Activated T-cell treated with anti-CD3 and anti-CD28 coated beads, Interleukin-2, amount 50 U/mL, for 1 hour (primary cell): ENCODE measurements at places on chromosomes 5 and 9.

DNA sequence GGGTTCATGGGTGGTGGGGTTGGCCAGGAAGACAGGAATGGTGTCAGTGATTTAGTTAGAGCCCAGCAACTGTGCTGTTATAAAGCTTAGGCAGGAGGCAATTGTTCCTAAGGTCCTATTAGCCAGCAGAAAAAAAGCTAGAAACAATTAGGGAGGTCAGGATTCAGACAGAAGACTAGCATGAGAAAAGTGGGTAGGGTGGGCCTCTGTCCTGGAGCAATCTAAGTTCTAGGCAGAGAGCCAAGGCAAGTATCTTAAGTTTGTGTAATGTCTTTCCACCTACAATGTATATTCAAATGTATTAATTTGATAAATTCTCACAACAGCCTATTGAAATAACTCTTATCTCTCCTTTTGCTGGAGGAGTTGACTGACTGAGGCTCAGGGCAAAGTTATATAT is 6.1 kb upstream of the ZFAND5 start:
- DNase-seq: no peak

DNA sequence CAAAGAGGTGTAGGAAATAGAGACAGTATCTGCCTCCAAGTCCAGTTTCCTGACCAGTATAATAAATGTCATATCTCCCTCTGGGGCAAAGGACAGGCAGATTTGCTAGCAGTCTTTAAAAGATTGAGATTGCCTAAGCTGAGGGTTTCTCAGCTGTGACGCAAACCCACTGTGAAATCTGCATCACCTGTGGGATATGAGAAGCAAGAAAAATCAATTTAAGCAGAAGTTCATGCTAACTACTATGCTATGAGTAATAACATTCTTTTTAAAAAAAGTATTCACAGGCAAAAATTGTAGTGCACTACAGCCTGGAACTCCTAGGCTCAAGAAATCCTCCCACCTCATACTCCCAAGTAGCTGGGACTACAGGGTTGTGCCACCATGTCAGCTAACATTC is 168.1 kb upstream of the POC5 start:
- DNase-seq: no peak

DNA sequence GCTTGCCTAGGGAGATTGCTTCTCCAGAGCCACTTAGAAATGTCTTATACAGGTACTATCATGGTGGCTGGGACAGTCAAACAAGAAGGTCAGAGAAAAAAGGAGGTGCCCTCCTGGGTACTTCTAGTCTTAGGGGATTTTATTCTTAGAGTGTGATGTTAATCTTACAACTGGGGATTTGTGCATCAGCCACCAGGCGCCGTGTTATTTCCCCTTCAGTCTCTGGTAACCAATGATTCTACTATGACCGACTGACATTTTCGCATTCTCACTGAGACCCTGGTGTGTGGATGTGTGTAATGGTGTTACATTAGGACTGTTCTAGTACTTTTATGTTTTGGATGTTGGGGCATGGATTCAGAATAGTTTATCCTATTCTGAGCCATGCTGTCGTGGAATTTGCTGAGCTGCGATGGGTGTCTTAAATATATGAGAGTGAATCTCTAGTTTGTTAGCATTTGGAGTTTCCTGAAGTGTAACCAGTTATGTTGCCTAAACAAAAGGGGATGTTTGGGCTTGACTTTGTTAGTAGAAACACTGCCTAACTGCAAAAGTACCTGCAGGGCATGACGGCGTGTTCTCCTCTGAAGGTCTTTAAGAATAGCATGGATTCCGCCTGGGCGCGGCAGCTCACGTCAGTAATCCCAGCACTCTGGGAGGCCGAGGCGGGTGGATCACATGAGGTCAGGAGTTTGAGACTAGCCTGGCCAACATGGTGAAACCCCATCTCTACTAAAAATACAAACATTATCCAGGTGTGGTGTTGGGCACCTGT is 175.2 kb upstream of the DAP start:
- DNase-seq: no peak

DNA sequence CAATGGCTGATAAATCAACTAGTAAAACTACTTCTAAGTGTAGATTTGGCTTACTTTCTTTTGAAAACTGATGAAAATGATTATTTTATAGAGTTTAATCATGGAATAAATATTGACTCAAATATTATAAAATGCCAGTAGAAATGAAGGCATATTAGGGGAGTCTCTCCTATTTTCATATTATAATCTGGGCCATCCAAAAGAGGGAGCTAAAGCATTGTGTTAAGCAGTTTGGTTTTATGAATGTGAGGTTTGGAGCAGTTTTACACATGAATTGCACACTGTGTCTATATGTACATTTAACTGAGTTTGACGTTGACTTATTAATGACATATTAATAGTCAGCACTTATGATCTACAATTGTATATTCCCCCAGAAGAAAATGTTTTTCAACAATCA is 17.4 kb downstream of the CDH9 start:
- no peak for DNase-seq

DNA sequence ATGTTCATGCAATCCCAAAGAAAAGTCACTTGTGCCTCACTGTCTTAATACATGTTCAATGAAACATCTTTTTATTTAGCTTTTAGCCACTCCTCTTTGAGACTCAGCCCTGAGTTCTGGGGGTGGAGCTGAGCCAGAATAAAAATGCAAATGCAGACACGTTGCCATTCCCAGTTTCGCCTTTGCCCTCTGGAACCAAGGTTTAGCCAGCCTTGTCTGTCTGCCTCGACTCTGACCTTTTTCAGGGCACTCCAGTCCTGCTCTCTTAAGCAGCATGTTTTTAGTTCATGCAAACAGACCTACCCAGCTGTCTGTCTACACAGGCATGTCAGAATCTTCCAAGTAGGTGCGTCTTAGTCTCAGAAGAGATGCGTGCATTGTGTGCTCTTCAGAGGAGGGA is 82.2 kb upstream of the RANBP3L start:
- no peak for DNase-seq

DNA sequence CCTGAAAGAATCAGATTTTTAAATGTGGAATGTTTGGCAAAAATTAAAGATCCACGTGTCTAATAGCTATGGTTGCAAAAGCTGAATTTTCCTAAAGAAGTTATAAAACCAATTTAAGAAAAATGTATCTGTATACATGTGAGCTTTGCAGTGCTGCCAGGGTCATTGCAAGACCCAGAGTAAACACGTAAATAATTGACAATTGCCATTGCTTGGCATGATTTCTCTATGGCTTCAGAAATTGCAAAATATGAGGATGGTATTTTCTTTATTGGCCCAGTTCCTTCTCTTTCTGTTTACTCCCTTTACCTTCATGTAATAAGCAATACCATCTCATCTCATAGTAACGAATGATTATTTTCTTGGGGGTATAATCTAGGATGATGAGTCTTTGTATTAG is 123.9 kb downstream of the ERCC6L2 start:
- no peak for DNase-seq

DNA sequence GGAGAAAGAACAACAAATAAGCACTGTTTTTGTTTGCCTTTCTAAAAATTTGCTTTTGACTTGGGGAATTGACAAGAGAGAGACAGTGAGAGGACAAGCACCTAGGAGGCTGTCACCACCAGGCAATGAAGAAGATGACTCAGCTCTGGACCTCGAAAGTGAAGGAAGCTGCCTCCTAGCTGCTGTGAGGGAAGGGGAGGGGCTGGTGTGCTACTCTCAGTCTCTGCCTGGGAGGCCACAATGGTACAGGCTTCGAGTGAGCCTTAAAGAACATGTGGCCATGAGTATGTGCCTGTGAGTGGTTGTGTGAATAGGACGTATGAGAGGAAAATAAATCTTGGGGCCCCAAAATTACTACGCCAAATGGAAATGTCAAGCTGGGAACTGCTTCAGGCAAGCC is 7.1 kb upstream of the PLK2 start:
- DNase-seq: no peak

GRCh38 chr5:78360674-78360923 is 182 bp downstream of the SCAMP1 start:
- DNase-seq: no peak

DNA sequence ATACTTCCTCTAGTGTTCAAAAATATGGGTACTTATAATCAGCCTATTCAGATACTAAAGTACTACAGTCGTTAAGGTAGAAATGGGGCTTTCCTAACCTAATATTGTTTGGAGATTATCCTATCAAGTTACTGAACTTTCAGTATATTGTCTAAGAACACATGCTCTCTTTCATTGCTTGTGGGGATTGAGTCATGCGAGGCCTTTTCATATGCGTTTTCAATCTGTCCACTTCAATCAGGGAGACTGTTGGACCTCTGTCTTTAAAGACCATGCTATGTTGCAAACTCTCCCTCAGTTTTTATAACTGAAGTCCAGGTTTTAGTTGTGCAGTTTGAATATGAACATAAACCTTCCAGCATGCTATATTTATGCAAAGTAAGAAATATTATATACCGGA is 15.0 kb downstream of the PRR16 start:
- no peak for DNase-seq

DNA sequence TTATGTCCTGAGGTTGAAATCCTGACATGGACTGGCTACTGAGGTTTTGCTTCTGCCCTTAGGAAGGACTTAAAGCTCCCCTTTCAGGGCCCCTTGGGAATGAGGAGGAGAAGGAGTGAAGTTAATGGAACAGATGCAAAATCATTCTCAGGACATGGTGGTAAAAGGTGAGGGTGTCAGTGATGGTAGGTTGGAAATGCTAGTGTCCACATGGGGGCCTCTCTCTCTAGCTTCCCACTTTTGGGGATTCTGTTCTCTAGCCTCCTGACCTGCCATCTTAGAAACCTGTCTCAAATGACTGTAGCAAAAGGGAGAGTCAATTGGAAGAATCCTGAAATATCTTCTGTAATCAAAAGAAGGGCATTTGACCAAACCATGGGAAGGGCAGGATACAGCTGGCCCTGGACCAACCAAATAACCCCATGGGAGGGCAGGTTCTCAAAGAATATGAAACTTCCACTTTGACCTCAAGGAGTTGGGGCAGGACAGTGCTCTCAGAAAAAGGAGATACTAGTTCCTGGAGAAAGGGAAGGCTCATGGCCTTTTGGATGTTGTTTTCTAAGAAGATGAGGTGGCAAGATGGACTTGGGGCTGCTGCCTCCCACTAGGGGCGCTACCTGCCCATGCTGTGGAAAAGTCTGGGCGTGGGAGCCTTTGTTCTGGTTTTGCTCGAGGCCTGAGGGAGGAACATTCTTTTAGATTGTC is 21.2 kb upstream of the MLANA start:
- DNase-seq: peak; percentile 30

DNA sequence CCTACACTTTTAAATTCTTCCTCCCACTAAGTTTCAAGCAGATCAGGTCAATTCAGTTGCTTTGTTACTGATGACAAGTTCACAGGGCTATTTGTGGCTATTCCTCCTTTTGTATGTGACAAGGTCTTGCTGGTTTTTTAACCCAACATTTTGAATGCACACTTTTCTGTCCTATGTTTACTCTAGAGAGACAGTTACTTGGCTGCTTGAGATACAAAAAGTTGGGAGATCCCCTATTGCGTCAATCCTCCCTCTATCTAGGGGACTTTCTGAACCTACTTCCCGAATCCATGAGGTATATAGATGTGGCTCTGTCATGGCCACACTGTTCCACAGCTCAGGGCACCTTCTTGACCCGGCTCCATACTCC is 386.7 kb downstream of the NTRK2 start:
- no peak for DNase-seq

GRCh38 chr5:118593003-118593328 is 395.4 kb downstream of the DTWD2 start:
- no peak for DNase-seq

DNA sequence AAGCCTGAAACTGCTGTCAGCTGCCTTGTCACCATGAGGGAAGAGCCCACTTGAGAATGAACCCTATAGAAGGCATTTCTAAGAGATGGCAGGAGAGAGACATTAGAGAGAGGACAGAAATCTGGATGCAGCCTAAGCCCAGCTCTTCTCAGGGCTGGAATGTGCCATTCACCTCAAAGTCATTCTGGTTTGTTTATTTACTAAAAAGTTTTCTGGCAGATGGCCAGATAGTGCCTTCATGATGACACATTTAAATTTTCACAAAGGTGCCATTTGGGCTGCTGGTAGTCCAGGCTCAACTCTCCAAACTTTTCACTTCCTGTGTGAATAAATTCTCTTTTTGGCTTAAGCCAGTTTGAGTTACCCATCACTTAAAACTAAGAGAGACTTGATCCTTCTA is 144.6 kb upstream of the ZNF366 start:
- no peak for DNase-seq

DNA sequence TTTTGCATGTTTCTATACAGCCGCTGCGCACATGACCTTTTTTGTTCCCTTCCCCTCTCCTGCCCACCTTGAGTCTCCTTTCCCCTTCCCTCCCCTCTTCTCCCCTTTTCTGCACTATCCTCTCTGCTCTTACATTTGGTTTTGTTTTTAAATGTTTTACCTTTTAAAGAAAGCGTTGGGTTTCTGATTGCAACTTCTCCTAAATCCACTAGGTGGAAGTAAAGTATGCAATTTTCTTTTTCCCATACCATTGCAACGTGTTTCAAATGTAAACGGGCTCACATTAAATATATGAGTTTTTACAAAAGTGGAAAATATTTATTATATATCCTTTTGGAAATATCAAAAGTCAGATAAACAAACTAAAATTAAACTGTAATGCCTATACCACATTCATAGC is 500.9 kb downstream of the DIRAS2 start:
- no peak for DNase-seq

DNA sequence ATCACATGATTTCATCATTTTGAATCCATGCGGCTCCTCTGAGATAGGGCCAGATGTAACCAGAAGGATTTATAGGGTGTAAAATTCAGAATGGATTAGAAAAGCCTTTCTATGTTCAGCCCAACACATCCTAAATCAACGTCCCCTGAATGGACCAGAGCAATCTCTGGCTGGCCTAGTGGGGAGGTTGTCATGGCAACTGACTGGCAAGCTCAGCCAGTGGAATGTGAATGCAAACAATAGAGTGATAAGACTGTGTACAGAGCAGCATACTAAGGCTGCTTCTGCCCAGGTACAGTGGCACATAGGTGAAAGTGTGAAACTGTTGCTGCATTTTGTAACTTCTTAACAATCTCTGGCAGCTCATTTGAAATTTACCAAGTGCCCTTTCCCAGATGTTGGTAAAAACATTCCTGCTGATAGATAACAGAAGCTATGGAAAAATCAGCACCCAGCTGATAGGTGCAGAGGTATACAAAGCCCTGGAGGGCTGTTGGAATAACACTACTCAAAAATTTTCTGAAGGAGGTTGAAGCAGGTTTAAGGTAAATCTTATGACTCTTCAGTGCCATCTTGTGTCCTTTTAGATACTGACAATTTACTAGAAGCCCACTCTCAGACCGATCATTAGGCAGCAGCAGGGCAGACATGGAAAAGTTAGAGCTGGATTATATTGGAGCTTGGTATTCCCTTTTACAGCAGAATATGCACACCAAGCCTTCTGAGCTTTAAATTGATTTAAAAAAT is 267.2 kb downstream of the RAB3C start:
- no peak for DNase-seq
